Right lobe of liver (tissue), 6 donors: ENCODE measurements at places on chromosomes 16 and 17. TPM values are rescaled to one million over a fixed set of nuclear protein-coding genes. Genes with fewer than 3 reads are reported as not detected.

GRCh38 chr16:4313563-4314531, 2.0 kb upstream of the GLIS2 start:
- no peak for DNase-seq

DNA sequence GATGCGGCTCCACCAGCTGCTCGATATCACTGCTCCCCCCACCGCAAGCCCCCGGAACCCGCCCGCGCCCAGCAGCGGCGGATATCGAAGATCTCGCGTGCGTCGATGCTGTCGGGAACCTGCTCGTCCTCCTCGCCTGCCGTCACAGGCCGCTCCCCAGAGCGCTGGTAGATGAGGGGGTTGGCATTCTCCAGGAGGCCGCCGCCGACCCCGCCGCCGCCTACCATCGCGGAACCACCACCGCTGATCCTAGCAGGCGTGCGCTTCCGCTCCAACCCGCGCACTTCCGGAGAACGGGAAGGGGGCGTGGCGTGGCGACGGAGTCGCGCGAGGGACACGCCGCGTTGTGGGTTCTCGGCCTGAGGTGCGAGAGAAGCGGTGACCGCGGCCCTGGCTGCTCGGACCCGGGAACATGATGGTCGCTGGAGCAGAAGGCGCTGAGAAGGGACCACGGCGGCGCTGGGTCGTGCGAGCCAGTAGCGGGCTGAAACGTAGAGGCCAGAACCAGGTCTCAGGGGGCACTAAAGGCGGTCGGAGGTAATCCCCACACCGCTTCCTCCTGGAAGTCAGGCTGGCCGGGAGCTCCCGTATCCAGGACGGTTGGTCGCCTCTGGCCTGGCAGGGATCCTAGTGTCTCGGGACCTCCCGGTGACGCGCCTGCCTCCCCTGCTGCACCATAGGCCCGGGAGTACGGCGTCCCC, at the start of gene CIAO2B:
TSS of gene CIAO2B (minus strand) at position 265 of the 701 bp plus-strand sequence. CDS start at position 227, 38 bp downstream.
- peak; percentile 92 for DNase-seq

Gene NPIPA5
- 5.5 TPM for total RNA-seq

DNA sequence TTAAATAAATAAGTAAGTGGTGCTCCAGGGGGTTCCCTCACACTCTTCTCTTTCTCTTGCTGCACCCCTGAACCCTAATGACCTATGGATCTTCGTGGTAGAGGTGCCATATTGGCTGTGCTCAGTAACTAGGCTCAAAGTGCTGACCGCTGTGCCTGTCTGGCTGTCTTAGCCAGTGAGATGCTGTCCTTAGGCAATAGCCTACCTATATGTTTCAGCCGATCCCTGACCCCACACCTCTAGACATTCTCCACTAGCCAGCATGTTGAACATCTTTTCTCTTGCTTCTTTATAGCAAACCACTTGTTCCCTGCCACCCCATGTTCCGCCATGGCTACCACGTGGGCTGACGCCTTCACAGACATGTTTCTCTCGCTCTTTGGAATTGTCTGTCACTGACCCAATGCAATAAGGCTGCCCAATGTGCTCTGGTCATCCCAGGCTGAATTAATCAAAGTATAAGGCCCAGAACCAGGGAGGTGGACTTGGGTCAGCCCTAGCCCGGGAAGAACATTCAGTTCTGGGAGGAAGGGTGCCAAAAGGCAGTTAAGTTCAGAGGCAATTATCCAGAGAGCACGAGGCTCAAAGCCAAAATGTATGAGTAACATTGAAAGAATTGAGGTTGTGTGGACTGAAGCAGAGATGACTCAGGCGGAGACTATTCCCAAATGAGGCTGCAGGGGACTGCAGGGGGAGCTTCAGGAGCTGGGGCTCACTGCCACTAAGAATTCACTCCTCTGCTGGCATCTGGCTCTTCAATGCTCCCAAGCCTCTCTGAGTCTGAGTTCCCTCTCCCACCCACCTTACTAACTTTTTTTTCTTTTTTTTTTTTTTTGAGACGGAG, 28.7 kb upstream of the TNRC6A start:
- DNase-seq = peak; percentile 58

DNA sequence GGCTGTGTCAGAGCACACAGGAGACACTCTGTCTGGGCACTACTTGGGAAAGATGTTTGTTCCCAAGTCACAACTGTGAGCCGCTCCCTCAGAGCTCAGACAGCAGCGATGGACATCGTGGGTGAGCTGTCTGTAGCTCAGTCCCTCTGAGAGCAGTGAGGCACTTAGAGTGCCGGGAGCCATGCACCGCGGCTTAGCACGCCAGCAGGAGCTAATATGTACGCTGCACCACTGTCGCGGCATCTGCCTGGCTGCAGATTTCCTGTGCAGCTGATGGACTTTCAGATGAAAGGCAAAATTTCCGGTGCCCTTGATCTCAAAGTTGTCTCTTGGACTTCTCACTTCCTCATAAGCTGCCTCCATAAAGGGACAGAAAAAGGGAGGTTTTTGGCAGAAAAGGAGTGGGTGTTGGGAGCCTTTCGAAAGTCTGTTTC, 92.8 kb upstream of the ZNF469 start:
- no peak for DNase-seq

DNA sequence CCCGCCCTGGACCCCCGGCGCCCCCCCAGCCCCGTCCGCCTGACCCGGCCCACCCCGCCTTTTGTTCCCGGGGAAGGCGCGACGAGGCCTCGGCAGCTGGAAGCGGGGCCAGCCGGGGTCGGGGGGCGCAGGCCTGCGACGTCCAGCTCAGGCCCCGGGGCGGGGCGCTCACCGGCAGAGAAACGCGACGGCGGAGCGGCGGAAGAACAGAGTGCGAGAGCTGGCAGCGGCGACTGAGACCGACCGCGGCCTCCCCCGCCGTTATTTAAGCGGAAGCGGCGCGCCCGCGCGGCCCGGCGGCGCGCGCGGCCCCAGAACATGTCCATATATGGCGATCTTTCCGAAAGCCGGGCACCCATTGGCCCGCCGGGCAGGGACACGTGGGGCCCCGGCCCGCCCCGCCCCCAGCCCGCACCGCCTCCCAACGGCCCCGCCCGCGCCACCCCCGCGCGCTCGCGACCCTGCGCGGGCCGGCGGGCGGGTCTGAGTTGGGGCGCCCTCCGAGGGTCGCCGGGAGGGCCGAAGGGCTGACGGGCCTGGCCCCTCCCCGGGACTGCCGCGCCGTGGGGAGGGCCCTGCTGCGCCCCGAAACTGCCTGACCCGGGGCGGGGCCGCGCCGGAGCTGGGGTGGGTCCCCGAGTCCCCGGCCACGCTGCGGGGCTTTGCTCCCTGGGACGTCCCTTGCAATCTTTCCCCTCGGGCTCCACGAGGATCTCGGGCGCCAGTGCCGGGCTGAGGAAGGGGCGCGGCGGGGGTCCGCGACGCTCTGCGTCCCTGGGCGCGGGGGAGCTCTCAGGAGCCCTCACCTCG, at the start of gene ACTG1:
TSS of gene ACTG1 (minus strand) at position 238 of the 810 bp plus-strand sequence. CDS start 445 bp downstream, outside the sequence.
- peak; percentile 94 for DNase-seq

DNA sequence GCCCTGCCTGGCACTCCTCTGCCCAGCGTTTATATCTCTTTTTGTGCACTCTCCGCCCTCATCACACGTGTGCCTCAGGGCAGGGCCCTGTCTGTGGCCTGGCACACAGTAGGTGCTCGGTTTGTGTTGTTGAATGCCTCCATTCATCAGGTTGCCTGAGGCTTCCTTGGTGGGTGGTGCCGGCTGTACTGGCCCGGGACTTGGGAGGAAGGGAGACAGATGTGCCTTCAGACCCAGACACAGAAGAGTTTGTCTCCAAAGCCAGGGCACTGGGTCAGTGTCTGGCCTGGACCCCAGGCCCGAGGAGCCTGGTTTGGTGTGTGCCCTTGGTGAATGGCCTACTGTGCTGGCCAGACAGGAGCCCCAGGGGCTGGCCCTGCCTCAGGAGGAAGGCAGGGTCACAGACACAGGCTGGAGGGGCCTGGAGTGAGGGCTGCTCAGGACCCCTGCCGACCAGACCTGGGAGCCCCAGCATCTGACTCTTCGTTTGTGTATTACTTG, 71.6 kb downstream of the RAI1 start:
- no peak for DNase-seq

DNA sequence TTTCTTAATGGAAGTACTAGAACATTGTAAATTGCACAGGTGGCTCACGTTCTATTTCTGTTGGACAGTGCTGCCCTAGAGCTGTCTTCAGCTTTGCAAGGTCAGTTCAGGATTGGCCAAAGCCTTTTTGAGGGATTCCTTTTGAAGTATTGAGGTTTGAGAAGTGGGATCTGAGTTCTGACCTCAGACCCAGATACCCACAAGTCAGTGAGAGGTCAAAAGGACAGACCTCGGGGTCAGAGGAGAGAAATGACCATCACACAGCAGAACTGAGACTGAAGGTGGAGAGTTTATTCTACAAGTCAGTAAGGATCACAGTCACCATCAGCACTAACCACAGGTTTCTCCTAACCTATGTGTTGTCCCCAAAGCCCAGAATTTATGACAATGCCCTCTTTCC, 1.7 kb downstream of the ACSM5 start:
- DNase-seq = no peak

GRCh38 chr17:63523253-63523855, at the start of gene KCNH6:
Gene KCNH6 (plus strand): TSS chr17:63523358. CDS start chr17:63523414, 56 bp downstream.
- DNase-seq = no peak

Gene CMTM4
- 7.8 TPM for total RNA-seq

DNA sequence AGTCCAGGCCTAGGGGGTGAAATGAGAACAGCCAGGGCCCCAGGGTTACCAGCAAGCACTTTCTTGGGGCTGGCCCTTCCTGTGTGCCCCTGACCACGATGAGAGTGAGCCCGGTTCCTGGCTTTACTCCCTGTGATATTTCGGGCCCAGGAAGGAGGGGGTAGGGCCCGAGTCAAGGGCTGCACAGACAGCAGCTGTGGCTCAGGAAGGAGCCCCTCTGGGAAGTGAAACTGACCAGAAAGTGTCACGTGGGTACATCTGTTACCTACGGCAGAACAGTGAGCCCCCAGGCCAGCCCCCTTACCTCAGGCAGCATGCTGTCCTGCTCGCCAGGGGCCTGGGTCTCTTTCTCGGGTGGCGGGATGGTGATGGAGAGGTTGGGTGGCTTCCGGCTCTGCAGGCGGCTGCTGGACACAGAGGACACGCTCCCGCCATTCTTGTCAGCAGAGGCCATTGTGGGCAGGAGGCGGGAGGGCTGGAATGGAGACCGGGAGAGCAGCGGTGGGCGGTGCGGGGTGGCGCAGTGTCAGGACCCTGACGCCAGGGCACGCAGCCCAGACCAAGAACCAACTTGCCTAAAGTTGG, 13.8 kb downstream of the AANAT start:
- DNase-seq = no peak

Gene DCXR
- 797 TPM for total RNA-seq

GRCh38 chr16:53707671-53708070, 3.7 kb downstream of the FTO start:
- no peak for DNase-seq

- DNase-seq = no peak
Observed at GRCh38 chr17:34532281-34533065, 46.9 kb upstream of the TMEM132E start.

- peak; percentile 43 for DNase-seq
Observed at GRCh38 chr17:80428363-80428762, 13.4 kb downstream of the ENDOV start.

GRCh38 chr16:57143149-57143921, 42.5 kb downstream of the PSME3IP1 start:
- DNase-seq = peak; percentile 46

DNA sequence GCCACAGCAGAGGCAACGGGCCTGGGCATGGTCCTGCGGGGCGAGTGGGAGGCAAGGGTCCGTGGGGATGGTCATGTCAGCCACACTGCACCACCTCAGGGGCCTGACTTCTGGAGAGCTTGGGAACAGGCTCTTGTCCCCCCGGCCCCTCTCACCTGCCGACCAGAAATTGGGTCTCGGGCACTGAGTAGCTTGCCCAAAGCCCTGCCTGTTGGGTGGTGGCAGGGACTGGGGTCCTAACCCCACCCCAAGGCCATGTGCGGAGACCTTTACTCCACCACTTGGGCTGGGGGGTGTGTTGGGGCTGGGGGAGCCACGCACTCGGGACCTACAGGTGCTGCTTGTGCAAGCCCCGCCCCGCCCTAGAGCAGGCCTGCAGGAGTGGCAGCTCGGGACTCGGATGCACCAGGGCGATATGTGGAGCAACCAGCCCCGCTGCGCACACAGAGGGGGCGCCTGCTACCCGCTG, 24.2 kb upstream of the CHMP6 start:
- DNase-seq = peak; percentile 59

DNA sequence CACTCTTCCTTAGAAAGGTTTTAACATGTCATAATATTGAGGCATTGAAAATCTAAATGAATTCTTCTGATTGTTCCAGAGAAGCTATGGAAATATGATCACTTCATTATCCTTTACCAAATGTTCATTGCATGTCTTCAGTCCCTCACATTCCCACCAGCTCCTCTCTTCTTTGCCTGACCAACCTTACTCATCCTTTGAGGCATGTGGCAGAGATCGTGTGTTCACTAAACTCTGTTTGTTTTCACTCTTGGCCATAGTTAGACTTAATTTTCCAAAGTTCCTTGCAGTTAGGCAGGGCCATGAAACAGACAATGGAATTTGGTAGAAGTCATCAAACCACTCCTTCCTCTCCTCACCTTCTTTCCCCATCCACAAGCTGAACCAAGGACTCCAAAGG, 266.5 kb upstream of the HSBP1 start:
- DNase-seq = no peak

- no peak for DNase-seq
Observed at GRCh38 chr17:55149485-55149884, 115.3 kb upstream of the HLF start.

GRCh38 chr17:30253312-30253711, 17.8 kb upstream of the SLC6A4 start:
- no peak for DNase-seq

Gene KRTAP2-2
- not detected for total RNA-seq

DNA sequence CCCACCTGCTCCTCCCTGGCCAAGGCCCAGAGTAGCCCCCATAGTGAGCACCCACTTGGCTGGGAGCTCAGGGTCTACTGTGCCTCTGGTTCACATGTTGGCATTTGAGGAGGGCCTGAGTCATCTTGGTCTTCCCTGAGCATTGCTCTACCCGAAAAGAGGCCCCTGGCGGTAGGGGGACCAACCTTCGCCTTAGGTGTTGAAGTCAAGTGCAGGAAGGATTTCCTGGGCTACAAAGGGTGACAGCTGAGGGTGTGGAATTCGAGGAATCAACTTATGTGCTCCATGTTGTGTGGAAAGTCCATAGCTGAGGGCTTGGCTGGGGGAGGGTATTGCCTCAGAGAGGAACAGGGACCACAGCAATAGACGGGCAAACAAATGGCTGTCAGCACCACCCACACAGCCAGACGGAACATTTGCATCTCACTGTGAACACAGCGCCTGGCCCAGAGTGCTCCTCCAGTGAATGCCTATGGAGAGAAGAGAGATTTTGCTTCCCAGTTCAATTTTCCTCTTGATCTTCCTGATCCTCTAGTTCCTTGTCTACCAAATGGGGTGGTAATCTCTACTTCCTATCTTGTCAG, 35.6 kb upstream of the NGFR start:
- DNase-seq = no peak

Gene TMEM204
- total RNA-seq = 9.9 TPM

Gene DNAH2
- 0.38 TPM for total RNA-seq

GRCh38 chr16:85206472-85207356, 94.4 kb upstream of the CIBAR2 start:
- no peak for DNase-seq

GRCh38 chr17:51352798-51353197, 92.5 kb downstream of the UTP18 start:
- no peak for DNase-seq

- DNase-seq = peak; percentile 75
Observed at GRCh38 chr17:30104575-30105339, 11.9 kb upstream of the NSRP1 start.

Gene NACA2
- total RNA-seq = not detected

GRCh38 chr17:48385319-48385718, 44.7 kb downstream of the SKAP1 start:
- DNase-seq = no peak

Gene CCDC144A
- total RNA-seq = 0.02 TPM

Gene ABCA9
- total RNA-seq = 19.4 TPM
